Activated CD4-positive, alpha-beta T cell treated with anti-CD3 and anti-CD28 coated beads, Interleukin-2, amount 10 ng/mL, durations not matched to agents 24 days and 14 days (primary cell): ENCODE measurements at places on chromosomes 7 and 10. TPM values are rescaled to one million over a fixed set of nuclear protein-coding genes. Genes with fewer than 3 reads are reported as not detected.

DNA sequence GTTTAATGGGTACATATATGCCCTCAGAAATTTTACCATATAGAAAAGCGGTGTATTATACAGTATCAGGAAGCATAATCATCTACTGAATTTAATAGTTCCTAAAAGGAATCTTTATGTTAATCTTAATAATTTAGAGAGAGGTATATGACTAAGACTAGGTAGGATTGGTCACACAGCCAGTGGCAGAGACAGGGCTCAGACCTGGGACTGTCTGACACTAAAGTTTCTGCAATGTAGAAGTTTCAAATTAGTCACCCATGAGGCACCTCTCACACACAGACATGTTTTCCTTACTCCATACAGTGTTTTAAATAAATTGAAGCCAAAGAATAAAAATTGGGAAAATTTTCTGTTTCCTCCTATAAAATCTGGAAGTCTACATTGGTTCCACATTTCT, 72.8 kb upstream of the ADRA2A start:
- peaks cover 21% of the 10 kb centered on the region for H3K36me3 ChIP-seq
- no peaks in the 10 kb centered on the region for H3K4me1 ChIP-seq
- H3K27ac ChIP-seq, result no peak overlapping the region
- H3K27me3 ChIP-seq, result no peaks in the 10 kb centered on the region

- H3K27ac ChIP-seq, result no peak overlapping the region
- H3K27me3 ChIP-seq, result peaks cover 7% of the 10 kb centered on the region
- no peaks in the 10 kb centered on the region for H3K4me1 ChIP-seq
- no peak for DNase-seq
Measured at GRCh38 chr10:15444105-15445005, 73.3 kb upstream of the FAM171A1 start.

- H3K4me3 ChIP-seq, result no peak overlapping the region
- no peaks in the 10 kb centered on the region for H3K36me3 ChIP-seq
- H3K27me3 ChIP-seq, result peaks cover 13% of the 10 kb centered on the region
- H3K4me1 ChIP-seq, result no peaks in the 10 kb centered on the region
Measured at GRCh38 chr7:116698930-116699721, 27.1 kb downstream of the MET start.

DNA sequence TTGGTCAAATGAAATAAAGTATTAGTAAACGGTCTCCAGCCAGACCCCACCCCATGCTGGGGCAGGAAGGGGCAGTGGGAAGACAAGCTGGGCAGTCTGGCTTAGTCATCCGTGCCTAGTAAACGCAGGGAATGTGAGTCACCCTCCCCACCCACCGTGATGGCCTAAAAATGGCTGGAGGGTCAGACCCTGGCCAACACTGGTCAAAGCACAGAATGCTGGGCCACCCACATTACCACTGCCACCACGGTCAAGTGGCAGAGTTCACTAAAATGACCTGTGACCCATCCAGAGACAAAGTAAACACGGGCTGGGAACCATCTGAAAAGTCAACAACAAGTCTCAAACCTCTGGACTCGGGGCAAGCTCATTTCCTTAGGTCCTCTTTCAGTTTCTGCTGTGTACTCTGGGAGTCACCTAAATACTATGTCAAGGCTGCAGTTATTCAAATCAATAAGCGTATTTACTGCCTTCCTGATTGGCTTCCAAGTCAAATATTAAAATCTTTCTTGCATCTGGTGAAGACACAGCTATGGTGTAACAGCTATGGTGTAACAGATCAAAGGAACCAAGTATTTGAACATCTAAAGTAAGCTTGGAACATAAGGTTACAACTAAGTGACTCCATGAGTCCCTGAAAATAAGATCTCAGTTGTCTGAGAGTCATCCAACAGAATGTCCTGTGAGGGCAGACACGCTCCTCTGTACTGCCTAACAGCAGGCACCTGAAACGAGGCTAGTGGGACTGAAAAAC, 3.0 kb downstream of the ZFAND2A start:
- DNase-seq, result no peak
- no peak overlapping the region for H3K4me3 ChIP-seq
- peaks cover 18% of the 10 kb centered on the region for H3K4me1 ChIP-seq
- peaks cover 56% of the 10 kb centered on the region for H3K36me3 ChIP-seq
- no peak overlapping the region for H3K27ac ChIP-seq

DNA sequence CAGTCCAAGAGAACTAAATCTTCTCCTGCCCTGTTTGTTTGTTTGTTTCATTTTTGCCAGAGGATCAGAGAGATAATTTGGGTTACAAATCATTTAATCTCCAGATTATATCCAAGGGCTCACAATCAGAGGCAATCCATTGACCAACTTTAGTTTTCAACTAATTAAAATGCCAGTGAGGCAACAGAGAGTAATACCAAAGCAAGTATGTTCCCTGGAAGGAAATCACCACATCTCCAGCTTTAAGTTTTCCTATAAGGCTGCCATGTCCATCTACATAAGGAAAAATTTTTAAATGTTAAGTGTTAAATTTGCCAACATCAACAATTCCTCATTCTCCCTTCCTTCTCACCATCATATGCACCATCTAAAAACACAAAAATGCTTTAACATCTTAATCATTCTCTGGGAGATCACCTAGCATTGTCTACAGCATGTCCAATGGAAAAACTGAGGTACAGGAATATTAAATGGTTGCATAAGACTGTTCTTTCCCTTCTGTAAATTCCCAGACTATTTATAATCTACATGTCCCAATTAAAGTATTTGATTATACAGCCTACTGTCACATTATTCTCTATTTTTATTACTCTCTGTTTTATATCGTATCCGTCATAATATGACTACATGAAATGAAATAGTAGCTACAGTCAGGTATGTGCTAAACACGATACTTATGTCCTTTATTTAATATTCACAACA, 14.1 kb downstream of the USP54 start:
- peaks cover 5% of the 10 kb centered on the region for H3K27me3 ChIP-seq
- no peaks in the 10 kb centered on the region for H3K4me1 ChIP-seq
- no peak for DNase-seq
- H3K36me3 ChIP-seq, result no peaks in the 10 kb centered on the region

The LBX1 gene
- total RNA-seq, result not detected in 2 replicates
